ENCODE measurements at places on chromosomes 6 and 20.

- DNase-seq, result no peak
Observed at GRCh38 chr20:49727894-49728885, 14.5 kb upstream of the B4GALT5 start.

DNA sequence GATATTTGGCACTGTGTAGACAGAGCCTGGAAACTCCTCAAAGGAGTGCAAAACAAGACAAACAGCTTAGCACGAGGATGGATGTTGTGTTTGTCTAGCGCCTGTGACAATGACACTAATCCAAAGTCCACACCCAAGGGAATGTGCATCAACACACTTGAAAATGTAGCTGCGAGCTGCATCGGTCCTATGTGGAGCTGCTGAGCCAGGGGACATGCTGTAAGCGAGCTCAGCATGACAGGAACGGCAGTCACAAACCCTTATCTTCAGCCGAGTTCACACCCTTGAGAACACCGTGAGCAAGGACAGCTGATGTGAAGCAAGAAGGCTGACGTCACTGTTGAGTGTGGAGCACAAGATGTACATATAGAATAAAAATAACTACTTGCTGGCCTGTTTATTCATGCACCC lies 684.3 kb downstream of the QKI start:
- no peak for DNase-seq

GRCh38 chr6:73177221-73177944 lies 47.9 kb downstream of the KHDC1L start:
- no peak for DNase-seq

DNA sequence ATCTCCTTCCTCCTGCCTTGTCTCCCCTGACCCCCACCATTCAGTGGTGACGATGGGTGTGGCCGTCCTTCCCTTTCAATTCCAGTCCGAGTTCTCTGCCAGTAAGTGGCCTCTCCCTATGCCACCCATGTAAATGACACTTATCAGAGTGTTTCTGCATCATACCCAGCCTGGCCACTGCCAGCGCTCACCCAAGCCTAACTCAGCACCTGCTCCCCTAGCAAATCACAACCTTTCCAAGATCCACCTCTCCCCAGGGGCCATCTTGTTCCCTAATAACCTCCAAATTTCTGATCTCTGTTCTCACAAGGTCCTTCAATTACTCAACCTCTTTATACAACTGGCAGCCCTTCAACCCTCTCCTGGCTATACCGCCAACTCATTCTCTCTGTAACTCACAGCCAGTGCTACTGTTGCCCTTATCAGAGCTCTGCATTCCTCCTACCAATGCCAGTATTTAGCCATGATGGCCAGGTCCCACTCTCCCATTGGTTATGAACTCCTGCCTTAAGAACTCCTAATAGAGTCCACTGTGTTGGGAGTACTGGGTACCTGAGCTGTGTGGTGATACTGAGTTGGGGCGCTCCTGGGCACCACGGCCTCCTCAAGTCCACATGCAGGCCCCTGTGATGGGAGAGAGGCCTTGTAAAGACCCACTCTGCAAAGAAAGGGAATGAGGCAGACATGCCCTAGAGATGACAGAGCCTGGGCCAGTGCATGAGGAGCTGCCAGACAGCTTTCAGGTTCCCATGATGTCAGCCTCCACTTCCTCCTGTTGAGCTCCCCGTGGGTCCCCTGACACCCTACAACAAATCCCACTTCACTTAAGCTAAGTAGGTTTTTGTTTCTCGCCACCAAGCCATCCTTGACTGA lies 187.4 kb upstream of the RREB1 start:
- DNase-seq, result no peak

DNA sequence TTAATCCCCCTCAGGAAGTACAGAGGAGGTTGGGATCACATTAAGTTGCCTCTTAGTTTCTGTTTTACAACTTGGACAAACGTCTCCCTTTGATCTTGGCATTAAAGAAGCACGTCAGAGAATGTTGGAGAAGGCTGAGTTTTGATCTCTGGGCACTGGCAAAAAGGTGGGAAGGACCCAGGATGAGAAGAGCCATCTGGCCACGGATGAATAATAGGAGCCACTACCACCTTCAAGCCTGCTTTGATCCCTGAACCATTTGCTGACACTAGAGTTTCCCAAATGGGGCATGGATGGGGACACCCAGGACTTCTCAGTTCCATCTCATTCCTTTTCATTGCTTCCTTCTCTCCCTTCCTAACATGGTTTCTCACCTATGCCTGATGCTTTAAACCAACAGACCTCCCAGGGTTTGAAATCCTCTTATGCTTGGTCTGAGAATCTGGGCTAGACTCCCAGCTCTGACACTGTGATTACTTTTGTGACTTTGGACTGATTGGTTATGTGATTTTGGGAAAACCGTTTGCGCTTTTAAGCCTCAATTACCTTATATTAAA lies 5.8 kb downstream of the TM9SF4 start:
- DNase-seq, result no peak

GRCh38 chr6:7391151-7391550 lies 1.5 kb downstream of the RIOK1 start:
- no peak for DNase-seq

DNA sequence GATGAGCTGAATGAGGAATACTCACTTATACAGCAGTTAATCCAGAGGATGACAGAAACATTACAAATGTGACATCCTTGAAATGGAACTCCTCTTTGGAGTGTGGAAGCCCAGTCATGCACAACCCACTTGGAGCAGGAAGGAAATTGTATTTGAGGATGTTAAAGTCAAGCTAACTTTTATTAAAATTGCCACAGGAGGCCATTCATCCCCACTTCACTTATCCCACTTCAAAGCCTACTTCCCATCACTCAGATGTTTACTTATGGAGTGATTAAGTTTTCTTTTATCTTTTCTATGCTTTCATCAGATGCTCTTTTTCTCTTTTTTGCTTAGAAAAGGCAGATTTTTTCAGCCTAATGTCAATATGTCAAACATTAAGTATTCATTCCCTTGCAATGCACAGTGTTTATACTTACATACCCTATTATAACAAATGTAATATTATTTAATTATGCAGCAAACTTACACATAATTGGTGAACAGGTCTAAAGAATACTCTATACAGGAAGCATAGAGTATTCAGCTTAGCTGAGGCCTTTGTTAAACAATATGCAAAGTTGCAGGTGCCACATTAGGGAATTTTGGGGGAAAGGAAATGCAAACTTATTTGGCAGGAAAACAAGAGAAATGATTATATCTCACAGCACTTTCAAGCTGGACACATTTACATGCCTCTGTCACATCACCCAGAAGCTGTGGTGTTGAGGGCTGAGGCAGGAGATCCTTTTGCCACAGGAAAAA lies 148.9 kb downstream of the KHDC1L start:
- no peak for DNase-seq

GRCh38 chr6:149050160-149050559 lies 267.4 kb upstream of the TAB2 start:
- no peak for DNase-seq

DNA sequence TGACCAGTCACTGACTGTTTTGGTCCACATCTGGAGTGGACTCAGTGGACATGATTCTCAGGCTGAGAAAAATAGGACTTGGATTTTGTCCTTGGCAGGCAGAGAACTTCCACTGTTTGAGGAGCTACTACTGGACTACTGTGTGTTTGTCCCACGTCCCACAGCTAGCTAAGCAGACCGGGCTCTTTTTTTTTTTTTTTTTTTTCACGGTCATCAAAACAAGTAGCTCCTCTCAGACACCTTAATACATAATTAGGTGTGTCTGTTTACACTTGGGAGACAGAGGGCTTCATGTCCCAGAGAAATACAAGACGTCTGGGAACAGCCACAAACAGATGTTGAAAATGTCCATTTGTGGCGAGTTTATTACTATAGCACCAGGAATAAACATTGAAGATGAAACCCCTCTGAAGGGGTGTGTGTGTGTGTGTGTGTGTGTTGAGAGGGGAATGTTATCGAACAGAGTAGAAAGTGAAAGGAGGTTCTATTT lies 155.0 kb upstream of the SUPT3H start:
- no peak for DNase-seq

GRCh38 chr6:13474360-13474759 lies 13.0 kb downstream of the GFOD1 start:
- DNase-seq, result no peak

- DNase-seq, result no peak
Observed at GRCh38 chr20:62743777-62744317, 35.2 kb downstream of the NTSR1 start.

- no peak for DNase-seq
Observed at GRCh38 chr6:140579918-140580317, 1205.5 kb upstream of the CITED2 start.

DNA sequence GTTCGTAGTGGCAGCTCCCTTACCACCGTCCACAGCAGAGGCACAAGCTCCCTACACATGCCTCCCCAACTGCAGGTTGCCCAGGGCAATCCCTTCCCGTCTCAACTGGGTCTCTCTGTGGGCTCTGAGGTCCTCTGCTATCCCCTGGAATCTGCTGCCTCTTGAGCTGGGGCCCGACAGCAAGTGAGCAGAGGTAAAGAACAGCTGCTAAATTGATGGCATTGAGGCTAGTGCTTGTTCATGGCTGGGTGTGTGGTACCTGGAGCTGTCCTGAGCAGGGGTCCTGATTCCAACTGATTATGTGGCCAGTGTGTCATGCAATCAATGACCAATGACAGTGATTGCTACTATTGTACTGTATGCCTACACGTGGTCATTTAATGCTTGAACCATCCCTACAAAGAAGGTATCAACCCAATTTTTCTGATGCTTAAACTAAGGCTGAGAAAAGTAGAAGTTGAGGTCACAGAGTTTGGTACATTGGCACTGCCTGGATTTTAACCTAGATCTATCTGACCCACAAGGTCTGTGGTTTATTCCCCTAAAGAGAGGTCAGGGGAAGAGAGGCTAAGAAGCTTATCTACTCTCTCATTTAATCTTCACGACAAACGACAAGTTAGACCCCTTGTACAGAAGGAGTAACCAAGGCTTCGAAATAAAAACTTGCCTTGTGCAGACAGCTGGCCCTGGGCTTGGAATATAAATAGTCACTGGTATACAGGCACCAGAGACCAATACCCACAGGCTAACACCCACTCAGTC lies 41.1 kb downstream of the HNF4A start:
- DNase-seq, result no peak

DNA sequence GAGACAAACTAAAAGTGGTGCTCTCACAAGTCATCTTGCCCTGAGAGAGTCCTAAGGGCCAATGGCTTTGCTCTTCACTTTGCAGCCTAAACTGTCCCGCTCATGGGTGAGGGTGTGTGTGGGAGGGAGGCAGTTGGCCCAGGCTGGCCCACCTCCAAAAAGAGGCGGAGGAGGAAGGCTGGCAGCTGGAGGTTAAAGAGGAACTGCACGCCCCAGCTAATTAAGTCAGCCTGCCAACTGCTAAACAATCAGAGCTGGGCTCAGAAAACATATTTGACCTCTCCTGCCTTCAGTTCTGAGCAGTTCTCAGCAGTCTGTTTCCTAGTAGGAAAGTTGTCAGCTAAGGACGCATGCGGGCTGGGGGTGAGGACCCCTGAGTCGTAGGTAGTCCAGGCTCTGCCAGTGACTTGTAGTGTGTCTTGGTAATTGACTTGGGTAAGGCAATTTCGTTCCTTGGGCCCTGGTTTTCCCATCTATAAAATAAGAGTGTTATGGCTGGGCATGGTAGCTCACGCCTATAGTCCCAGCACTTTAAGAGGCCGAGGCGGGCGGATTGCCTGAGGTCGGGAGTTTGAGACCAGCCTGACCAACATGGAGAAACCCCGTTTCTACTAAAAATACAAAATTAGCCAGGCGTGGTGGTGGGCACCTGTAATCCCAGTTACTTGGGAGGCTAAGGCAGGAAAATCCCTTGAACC lies 17.0 kb downstream of the GSS start:
- peak; percentile 13 for DNase-seq

DNA sequence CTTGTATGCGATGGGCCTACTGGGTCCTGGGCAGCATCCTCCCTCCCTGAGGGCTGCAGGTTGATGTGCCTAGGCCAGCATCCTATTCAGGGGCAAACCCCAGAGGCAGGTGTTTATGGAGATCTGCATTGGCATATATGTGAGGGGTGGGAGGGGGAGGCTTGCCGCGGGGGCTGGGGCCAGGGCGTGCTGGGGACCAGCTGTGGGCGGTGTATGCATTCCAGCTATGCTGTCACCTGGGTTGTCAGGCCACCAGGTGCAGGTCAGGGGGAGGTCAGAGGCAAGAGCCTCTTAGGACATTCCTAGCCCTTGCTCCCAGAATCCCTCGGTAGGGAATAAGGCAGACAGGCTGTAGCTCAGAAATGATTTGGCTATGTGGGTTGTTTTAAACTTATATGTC lies 11.9 kb downstream of the FOXA2 start:
- DNase-seq, result no peak

GRCh38 chr6:128410584-128410983 lies 109.8 kb downstream of the PTPRK start:
- no peak for DNase-seq

GRCh38 chr6:36984581-36985416 lies 1.2 kb downstream of the MTCH1 start:
- DNase-seq, result no peak

GRCh38 chr6:1860756-1861348 lies 251.1 kb downstream of the FOXC1 start:
- no peak for DNase-seq

- DNase-seq, result peak; percentile 39
Observed at GRCh38 chr6:167661552-167662044, 165.1 kb upstream of the AFDN start.

DNA sequence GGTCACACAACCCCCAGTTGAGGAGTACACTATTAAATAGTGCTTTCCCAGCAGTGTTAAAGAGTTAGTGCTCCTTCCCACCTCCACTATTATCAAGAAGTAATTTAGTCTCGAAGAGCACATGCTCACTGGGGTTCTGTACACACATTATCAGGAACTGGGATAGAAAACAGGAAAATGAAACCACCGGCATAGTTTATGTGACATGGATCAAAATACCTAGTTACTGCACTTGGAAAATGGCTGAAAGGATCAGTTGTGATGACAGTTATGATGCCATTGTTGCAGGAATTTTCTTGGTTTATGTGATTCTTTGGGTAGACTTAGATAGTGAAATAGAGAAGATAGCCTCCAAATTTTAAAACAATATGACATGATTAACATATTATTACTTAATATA lies 152.9 kb downstream of the AKAP7 start:
- DNase-seq, result no peak

GRCh38 chr6:2611092-2611491 lies 139.6 kb downstream of the MYLK4 start:
- DNase-seq, result no peak

GRCh38 chr6:142784344-142784743 lies 160.6 kb downstream of the HIVEP2 start:
- DNase-seq, result no peak

GRCh38 chr6:25130518-25130917 lies 148.7 kb upstream of the CARMIL1 start:
- DNase-seq, result no peak

DNA sequence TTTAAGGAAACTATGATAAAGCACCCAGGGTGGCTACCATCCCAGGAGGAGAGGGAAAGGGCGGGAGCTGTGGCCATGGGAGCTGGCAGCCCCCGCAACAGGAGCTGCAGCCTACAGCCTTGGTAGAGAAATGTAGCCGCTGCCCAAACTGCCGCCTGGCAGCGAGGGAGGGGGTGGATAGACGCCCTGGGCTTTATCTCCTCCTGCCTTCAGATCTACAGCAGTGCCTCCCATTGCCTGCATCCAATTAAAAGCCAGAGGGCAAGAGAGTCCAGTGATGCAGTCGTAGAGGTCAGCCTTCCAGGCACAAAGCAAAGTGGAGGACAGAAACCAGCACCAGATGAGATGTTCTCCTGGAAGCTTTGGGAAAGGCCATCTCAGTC lies 35.0 kb upstream of the ZFAND3 start:
- DNase-seq, result no peak

- DNase-seq, result no peak
Observed at GRCh38 chr6:52643158-52643557, 27.8 kb upstream of the TMEM14A start.

- DNase-seq, result no peak
Observed at GRCh38 chr20:36408219-36408618, 102.1 kb downstream of the DLGAP4 start.
